ENCODE measurements at places on chromosomes 2 and 18.

DNA sequence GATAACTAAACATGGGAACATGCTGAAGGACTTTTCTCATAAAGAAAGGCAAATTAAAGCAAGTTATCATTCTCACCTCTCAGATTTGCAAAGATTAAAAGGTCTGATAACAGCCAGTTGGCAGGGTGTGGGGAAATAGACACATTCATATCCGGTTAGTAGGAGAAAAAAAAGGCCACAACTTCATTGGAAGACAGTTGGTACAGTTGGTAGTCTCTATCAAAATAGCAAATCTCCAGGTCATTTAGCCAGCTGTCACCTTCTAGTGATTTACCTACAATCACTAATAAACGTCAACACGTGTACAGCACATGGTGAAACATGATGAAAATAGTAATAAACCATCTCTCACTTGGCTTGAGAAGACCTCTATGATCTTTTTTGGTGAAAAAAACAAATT is 16.6 kb downstream of the INPP5D start:
- DNase-seq = no peak

GRCh38 chr2:2926009-2926857 is 451.4 kb downstream of the EIPR1 start:
- no peak for DNase-seq

GRCh38 chr18:62377131-62377807 is 52.2 kb downstream of the TNFRSF11A start:
- no peak for DNase-seq

DNA sequence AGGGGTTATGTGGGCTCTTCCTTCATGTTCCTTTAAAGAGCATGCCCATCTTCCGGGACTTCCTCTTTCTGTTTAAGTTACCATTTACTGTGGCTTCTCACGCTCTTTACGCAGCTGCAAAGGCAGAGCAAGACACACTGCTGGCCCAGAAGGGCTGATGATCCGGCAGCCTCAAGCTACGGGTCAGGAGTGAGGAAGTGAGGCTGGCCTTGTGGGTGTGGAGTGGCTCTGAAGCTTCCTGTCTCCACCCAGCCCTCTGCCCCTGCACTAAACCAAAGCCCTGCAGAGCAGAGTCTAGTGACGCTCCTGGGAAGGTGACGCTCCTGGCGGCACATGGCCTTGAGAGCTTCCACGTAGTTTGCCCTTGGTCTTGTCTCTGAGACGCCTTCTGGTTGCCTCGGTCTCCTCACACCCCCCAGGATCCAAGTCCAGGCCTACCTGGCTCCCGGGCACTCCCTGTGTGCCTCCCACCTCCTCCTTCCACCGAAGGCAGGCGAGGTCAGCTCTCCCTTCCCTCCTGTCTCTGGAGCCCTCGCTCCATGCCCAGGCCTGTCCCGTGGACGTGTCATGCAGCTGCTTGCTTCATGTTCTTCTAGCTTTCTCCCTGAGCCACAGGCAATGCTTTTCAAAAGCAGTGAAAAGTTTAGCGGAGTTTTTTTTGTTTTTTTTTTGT is 50.3 kb downstream of the ARL4C start:
- no peak for DNase-seq

DNA sequence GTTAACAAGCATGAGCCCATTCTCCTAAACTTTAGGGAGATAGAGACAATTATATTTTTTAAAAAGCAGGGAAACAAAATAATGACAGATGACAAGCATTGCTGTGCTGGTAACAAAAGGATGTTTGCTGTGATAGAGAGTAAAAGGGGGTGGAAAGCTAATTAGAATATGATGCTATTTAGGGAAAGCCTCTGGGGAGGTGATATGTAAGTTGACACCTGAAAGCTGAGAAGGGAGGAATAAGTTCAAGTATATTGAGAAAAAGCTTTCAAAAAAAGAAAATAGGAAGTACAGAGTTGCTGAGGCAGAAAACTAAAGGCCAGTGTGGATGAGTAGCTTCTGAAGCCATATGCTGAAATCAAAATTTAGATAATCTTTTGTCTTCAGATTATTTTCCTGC is 565.2 kb upstream of the NRXN1 start:
- no peak for DNase-seq

- no peak for DNase-seq
Observed at GRCh38 chr18:56065086-56065485, 477.1 kb upstream of the TCF4 start.

DNA sequence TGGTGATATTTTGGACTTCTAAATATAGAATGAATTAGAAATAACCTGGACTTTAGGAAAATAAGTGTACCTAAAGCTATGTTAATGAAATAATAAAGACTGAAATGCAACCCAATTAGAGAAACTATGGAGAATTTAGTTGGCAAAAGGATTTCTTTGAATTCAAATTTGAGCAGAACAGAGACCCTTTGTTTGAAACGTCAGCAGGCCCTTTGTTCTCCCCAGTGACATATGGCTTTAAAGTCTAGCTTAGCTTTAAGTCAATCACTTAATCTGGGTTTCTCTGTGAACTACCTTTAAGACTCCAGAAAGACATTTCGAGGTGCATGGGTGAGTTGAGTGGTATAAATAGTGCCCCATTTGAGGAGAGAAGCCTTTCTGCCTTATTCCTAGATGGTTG is 130.5 kb upstream of the CREB1 start:
- DNase-seq = no peak

DNA sequence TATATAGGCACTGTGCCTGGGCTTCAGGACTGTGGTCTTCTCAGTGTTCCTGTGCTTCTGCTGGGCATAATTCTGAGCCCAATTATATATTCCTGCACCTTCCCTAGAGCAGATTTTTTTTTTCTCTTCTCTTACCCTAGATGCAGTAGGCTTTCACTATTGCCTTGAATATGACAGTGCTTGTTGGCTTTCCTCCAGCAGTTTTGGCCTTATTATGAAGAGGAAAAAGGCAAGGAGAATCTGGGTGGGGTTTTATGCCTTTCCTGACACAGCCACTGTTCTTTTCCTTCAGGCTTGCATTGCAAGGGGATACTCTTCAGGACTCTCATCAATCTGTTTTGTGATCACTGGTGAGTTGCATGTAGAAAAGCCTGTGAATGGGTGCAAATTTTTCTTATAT is 221.9 kb upstream of the CELF4 start:
- no peak for DNase-seq

DNA sequence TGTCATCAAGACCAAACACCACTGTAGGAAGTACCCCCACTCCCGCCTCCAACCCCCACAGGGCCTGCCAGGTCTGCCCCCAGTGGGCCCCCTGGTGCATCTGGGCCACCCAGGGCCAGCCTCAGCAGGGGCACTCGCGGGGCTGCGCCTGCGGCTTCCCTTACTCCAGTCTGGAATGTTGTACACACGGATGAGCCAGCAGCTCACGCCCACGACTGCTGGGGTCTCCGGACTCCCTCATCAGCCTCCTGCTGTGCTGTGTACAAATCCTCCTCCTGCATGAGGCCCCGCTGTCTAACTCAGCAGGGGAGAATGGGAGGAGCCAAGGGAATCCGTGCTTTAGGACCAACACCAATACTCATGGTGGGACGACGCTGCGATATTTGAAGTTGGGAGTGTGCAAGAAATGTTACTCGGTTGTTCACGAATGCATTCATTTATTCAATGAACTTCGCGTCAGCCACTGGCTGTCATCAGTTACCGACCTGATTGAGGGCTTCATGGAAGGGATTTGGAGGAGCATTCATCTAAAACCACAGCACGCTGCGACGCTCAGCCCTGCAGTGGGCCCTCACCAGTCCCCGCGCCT is 654 bp upstream of the ASB1 start:
- no peak for DNase-seq

GRCh38 chr2:208311954-208312353 is 45.9 kb downstream of the PIKFYVE start:
- DNase-seq = no peak

GRCh38 chr2:28543316-28544035 is 47.6 kb downstream of the PLB1 start:
- DNase-seq = no peak
